ENCODE measurements at places on chromosomes 4 and X.
A peak's percentile ranks its signal among the peaks of the same experiment; 100 is the strongest.

DNA sequence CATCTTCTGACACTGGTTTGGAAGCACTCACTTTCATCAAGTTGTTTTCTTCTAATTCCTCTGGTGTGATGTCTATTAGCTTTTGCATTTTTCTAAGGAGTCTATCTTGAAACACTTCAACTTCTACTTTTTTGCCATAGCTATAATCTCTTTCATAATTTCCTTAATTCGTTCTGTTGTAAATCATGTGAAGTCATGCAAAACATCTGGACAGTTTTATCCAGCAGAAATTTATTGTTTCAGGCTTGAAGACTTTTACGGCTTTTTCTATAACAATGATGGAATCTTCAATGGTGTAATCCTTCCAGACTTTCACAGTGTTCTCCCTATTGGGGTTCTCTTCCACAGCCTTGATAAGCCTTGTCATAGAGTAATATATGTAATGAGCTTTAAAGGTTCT lies 74.9 kb upstream of the PABPC4L start:
- DNase-seq: no peak

- no peak for DNase-seq
Measured at GRCh38 chr4:3524349-3524748, 7.9 kb downstream of the LRPAP1 start.

- no peak for DNase-seq
Measured at GRCh38 chr4:108774809-108775530, 12.1 kb upstream of the ETNPPL start.

DNA sequence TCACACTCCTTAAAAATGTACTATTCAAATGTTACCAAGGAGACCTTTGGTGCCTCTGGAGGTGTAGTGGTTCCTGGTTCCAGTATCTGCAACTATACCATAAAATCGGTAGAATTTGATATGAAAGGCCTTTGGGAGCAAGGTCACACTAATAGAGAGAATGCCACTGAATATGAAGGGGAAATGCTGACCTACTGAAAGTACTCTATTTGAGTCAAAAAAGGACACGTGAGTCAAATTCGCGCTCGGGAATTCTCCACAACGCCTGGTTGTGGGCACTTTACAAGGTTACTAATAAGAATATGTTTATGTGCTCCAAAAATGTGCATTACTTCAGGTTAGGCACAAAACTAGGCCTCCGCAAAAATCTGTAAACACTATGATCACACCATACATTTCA lies 39.5 kb upstream of the RELL1 start:
- DNase-seq: no peak

DNA sequence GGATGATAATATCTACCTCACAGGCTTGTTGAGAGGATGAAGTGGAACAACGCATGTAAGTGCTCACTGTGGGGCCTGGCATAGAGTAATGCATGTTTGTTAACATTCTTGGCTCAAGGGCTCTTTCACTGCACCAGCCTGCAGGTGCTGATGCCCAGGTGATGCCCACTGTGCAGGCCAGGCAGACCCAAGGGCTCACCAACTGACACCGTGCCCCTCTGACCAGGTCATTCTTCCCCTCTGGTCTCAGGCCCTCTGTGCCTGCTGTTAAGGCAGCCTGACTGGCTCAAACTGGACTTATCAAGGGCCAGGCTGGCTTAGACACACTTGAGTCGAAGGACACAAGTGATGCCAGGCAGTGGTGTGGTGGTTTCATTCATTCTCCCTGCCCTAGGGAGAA lies 90.5 kb downstream of the PJA1 start:
- DNase-seq: no peak

- no peak for DNase-seq
Measured at GRCh38 chrX:150164971-150165600, 198.0 kb upstream of the MAMLD1 start.

- DNase-seq: peak; percentile 10
Measured at GRCh38 chr4:70936200-70936787, 34.1 kb downstream of the MOB1B start.

DNA sequence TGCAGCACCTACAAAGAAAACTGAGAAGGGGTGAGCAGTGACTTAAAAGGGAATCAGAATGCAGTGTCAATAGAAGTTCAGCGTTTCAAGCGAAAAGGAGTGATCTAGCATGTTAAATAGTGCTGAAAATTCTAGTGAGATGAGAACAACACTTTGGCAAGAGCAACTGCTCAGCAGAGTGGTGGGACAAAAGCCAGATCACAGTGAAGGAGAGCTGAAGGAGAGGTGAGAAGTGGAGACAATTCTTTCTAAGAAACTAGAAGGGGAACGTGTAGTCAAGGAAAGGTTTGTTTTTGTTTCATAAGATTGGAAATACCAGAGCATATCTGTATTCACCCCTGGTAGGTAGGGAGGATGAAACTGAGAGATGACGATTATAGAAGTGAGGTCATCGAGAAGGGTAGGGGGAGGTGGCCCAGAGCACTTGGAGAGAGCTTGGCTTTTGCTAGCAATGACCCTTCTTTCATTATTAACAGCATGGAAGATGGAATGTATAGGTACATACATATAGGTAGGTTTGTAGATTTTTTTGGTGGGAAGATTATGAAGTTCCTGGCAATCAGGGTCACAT lies 33.7 kb downstream of the SRPX2 start:
- DNase-seq: no peak

DNA sequence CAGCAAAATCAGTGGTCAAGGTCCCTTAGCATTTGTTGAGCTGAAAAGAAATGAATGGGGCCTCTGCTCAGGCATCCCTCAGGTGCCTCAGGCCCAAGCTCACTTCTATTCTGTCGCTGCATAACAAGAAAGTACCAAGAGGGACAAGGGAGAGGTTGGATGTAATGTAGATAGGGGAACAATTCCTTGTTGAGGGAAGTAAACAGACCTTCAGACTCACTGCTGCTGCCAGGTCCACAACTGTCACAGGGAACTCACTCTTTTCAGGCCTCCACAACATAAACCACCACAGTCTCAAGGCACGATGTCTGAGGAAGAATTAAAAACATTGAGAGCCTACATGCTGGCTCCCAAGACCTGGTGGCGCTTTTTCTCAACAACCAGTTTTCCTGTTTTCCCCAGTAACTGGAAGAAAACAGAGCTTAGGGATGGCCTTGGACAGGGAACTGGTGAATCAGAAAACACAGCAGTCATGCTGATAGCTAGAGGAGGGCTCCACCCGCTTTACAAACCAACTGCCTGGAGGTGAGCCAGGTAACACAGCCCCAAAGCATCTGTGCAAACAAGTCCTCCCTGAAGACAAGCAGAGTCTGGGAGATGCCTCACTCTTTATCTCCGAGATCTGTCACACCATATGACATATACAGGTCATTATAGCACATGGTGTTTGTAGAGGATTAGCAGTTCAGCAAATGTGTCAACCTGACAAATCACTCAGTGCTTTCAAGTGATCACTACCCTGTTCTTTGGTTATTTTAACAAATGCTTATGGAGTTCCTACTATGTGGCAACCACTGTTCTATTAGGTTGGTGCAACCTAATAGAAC lies 14.3 kb upstream of the AWAT1 start:
- DNase-seq: no peak

DNA sequence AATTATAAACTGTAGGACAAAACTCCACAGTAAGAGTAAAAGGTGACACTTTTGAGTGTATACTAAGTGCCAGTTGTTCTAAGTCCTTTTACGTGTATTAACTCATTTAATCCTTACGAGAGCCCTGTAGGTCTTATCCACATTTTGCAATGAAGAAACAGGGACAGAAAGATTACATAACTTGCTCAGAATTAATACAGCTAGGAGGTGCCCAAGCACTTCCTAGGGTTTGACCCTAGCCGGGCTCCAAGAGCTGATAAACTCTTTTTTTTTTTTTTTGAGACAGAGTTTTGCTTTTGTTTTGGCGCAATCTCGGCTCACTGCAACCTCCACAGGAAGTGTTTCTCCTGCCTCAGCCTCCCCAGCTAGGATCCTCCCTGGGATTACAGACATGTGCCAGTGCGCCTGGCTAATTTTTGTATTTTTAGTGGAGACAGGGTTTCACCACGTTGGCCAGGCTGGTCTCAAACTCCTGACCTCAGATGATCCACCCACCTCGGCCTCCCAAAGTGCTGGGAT lies 110.4 kb downstream of the UBE2K start:
- DNase-seq: no peak

DNA sequence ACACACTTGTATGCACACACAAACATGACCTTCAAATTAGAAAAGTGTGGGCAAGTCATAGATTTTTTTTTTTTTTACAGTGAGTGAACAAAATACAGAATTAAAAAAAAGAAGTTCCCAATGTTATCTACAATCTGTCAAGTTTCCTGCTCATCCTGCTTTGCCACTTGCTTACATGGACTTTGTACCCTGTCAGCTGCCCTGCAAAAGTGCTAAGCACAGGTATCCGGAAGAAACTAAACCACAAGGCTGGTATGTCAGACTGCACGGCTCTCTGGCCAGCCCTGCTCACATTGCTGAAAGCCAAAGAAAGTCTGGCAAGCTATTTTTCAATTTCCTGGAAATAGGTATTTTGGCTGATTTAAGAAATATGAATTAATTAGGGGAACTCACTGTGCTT lies 38.9 kb upstream of the BCLAF3 start:
- no peak for DNase-seq

DNA sequence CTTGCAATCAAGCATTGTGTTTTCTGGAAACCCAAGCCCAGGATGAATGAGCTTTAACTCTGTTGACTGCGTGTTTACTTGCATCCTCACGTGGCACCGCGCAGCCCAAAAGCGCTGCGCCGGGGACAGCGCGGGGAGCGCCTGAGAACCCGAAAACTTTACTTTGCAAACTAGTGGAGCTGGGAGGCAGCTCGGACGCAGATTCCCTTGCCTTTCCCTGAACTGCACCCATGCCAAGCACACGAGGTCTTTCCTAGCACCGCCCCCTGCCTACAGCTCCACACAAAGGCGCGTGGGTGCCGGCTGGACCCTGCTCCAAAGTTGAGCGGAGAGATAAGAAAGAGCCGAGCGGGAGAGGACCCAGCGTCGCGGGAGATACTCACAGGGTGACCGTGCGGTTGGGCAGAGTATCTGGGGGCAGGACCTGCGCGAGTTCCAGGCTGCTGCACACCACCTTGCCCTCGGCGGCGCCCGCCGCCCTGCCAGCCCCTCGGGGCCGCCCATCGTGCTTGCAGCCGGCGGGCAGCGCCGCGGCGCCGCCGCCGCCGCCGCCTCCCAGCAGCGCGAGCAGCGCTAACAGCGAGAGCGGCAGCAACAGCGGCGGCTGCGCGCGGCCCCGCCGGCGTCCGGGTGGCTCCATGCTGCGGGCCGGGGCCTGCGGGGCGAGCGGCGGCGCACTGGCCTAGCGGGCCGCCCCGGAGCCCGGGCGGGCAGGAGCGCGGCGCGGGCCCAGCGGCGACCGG lies 550 bp downstream of the ADGRA3 start:
- peak; percentile 17 for DNase-seq

- DNase-seq: no peak
Measured at GRCh38 chrX:138775517-138775916, 64.0 kb upstream of the FGF13 start.

All from activated CD4-positive, alpha-beta T cell treated with anti-CD3 and anti-CD28 coated beads, Interleukin-2, amount 50 U/mL, for 48 hours (primary cell).